ENCODE measurements at places on chromosomes 7 and 10. TPM values are rescaled to one million over a fixed set of nuclear protein-coding genes. Genes with fewer than 3 reads are reported as not detected.
A peak's percentile ranks its signal among the peaks of the same experiment; 100 is the strongest.

DNA sequence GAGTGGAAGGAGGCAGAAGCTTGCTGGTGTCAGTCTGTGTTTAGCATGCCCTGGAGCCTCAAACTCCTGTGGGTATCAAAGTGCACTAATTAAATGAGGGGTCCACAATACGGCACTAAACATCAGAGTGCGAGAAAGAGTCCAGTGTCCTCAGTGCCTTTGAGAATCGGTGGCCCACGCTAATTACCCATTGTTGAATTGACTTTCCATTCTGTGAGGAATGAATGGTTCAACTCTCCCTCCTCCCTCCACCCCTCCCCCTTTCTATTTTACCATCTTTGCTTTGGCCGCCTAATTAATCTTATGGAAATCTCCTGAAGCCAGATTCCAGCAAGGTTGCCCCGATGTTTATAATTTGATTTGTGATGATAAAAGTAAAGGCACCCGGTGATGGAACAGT, 217.8 kb downstream of the TFEC start:
- H3K27ac ChIP-seq, result no peak overlapping the region
- H3K4me3 ChIP-seq, result no peak overlapping the region
- no peaks in the 10 kb centered on the region for H3K36me3 ChIP-seq
- no peaks in the 10 kb centered on the region for H3K4me1 ChIP-seq

GRCh38 chr10:70254778-70255328, 21.6 kb upstream of the PPA1 start:
- H3K4me3 ChIP-seq, result no peak overlapping the region
- H3K27me3 ChIP-seq, result peaks cover 63% of the 10 kb centered on the region
- H3K4me1 ChIP-seq, result no peaks in the 10 kb centered on the region
- no peak for DNase-seq

DNA sequence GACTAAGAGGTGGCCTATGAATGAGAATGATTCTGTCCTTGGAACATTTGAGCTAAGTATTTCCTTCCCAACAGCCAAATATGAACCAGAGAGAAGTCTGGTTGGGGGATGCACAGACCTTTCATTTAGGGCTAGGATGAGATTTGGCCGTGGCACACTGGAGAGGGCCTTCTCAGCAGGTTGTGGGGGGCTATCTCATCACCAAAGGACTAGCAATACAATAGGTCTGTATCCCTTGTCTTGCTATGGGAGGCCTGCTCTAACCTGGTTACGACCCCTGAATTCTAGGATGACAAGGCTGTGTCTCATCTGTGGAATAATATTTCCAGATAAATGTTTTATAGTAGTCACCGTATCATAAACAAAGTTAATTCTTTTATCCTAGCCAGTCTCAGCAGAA, 133.0 kb downstream of the CHRM2 start:
- no peak for DNase-seq
- no peak overlapping the region for H3K4me3 ChIP-seq
- no peaks in the 10 kb centered on the region for H3K36me3 ChIP-seq
- no peak overlapping the region for H3K27ac ChIP-seq

DNA sequence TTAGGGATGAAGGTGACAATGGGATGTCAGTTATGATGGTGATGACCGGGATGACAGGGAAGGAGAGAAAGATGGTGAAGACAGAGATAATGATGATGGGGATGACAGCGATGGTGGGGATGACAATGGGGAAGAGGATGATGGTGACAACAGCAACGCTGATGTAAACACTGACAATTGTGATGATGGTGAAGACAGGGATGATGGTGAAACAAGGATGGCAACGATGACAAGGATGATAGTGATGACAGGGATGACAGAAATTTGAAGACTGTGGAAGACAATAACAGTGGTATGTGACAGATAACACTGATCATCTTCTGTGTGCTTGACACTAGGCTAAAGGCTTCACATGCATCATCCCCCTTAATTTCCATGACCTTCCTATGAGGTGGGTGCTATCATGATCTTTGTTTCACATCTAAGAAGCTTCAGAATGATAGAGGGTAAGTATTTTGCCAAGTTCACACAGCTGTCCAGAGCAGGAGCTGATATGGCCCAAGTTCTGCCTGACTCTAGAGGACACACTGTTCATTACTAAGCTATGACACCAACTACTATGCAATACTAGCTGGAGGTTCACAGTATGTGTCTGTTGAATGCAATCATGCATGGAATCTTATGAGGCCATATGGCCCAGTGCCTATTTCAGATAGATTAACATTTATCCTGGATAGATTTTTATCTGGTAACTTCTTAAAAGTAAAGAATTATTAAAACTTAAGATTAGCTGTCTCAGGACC, 105.6 kb downstream of the RNLS start:
- no peak overlapping the region for H3K4me3 ChIP-seq
- H3K27ac ChIP-seq, result no peak overlapping the region
- H3K27me3 ChIP-seq, result no peaks in the 10 kb centered on the region
- DNase-seq, result no peak
- H3K4me1 ChIP-seq, result no peaks in the 10 kb centered on the region

DNA sequence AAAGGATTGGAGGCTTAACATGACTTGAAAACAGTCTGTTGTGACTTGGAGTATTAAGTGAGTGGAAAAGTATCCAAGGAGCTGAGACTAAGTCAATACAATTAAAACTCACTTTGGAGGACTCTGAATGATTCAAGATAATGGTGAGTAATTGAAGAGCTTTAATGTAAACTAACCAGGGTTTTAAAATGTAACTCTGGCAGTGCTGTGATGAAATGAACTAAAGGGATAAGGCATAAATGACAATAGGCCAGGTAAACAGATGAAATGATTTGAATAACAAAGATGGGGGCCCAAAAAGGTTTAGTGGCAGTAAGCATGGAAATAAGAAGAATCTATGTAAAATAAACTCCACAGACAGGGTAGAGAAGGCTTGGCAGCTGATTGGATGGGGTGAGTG, 316.5 kb upstream of the CACNA2D1 start:
- no peaks in the 10 kb centered on the region for H3K36me3 ChIP-seq
- no peak overlapping the region for H3K4me3 ChIP-seq
- no peaks in the 10 kb centered on the region for H3K27me3 ChIP-seq
- no peak for DNase-seq

- no peaks in the 10 kb centered on the region for H3K27me3 ChIP-seq
- DNase-seq, result no peak
- H3K4me1 ChIP-seq, result peaks cover 5% of the 10 kb centered on the region
- H3K4me3 ChIP-seq, result no peak overlapping the region
These were observed 21.5 kb upstream of the CCSER2 start for GRCh38 chr10:84306751-84307384.

- DNase-seq, result no peak
- H3K27me3 ChIP-seq, result no peaks in the 10 kb centered on the region
- H3K4me1 ChIP-seq, result no peaks in the 10 kb centered on the region
- no peak overlapping the region for H3K4me3 ChIP-seq
- no peak overlapping the region for H3K27ac ChIP-seq
These were observed 128.5 kb upstream of the STEAP1 start for GRCh38 chr7:90025771-90026170.

GRCh38 chr7:51633596-51633995, 317.0 kb upstream of the COBL start:
- H3K27me3 ChIP-seq, result no peaks in the 10 kb centered on the region
- H3K36me3 ChIP-seq, result no peaks in the 10 kb centered on the region
- H3K4me3 ChIP-seq, result no peak overlapping the region
- no peak for DNase-seq
- no peaks in the 10 kb centered on the region for H3K4me1 ChIP-seq
- H3K27ac ChIP-seq, result no peak overlapping the region

DNA sequence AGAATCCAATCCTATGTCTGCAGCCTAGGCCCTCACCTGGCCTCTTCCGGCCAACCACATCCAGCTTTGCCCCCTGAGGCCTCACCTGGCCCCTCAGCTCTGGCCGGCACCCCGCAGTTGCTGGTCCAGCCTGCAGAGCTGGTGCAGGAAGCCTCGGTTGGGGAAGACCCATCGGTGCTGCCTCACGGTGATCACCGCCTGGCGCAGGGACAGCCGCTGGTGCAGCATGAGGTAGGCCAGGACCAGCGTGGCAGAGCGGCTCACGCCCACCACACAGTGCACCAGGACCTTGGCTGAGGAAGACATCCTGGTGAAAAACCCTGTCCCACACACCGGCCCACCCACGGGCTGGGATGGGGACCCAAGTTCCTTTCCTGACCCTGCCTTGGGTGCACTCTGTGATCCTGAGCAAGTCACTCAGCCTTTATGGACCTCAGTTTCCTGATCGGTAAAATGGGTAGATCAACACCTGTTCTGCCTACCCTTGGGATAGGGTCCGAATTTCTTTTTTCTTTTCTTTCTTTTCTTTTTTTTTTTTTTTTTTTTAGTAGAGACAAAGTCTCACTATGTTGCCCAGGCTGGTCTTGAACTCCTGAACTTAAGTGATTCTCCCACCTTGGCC, 5.8 kb upstream of the SAMD8 start:
- H3K4me1 ChIP-seq, result peaks cover 59% of the 10 kb centered on the region
- no peaks in the 10 kb centered on the region for H3K36me3 ChIP-seq
- no peak overlapping the region for H3K27ac ChIP-seq

DNA sequence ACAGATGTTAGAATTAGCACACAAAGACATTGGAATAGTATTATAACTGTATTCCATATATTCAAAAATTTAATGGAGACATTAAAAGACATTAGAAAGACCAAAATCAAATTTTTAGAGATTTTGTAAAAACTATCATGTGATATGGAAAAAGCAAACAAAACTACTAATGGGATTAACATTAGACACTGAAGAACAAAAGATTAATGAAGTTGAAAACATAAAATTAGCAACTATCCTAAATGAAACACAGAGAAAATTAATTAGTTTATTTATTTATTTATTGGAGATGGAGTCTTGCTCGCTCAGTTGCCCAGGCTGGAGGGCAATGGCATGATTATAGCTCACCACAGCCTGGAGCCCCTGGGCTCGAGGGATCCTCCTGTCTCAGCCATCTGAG, 158.8 kb downstream of the DOCK4 start:
- no peak overlapping the region for H3K27ac ChIP-seq
- H3K27me3 ChIP-seq, result no peaks in the 10 kb centered on the region
- H3K4me3 ChIP-seq, result no peak overlapping the region
- DNase-seq, result no peak
- no peaks in the 10 kb centered on the region for H3K36me3 ChIP-seq

DNA sequence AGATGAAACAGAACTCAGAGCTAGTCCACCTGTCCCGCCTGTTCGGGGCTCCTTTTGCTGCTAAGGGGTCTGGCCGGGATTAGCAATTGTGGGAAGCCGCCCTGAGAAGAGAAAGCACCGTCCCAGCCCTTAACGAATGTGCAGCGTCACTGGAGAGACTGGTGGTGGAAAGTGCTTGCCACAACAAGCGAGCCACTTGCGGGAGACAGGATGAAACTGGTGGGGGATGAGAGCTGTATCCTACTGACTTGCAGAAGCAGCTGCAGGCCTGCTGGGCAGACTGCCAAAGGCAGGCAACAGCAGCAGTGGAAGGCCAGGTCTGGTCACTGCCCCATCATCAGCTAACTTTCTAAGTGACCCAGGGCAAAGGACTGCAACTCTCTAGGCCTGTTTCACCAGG, 95.4 kb downstream of the FAM53B start:
- H3K4me3 ChIP-seq, result no peak overlapping the region
- H3K27ac ChIP-seq, result peak overlapping the region; percentile 82
- peaks cover 35% of the 10 kb centered on the region for H3K4me1 ChIP-seq
- DNase-seq, result peak; percentile 60
- H3K36me3 ChIP-seq, result peaks cover 9% of the 10 kb centered on the region

GRCh38 chr7:131424219-131424822, 96.6 kb downstream of the MKLN1 start:
- H3K36me3 ChIP-seq, result peaks cover 39% of the 10 kb centered on the region
- no peaks in the 10 kb centered on the region for H3K4me1 ChIP-seq
- no peak for DNase-seq
- H3K4me3 ChIP-seq, result no peak overlapping the region

DNA sequence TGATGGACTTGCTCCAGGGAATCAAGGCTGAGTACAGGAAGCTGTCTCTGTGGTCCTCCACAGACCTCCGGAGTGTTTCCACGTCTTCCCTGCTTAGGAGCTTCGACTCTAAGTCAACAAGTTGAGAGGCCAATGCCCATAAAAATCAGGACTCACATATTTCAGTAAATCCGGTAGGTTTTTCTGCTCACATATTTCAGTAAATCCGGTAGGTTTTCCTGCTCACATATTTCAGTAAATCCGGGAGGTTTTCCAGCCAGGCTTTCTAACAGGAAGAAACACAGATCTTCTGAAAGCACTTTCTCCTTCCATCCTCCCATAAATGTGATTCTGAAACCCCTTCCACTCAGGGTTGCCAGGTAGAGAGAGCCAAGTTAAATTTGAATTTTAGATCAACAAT, 340.1 kb upstream of the SHH start:
- H3K36me3 ChIP-seq, result no peaks in the 10 kb centered on the region
- H3K27me3 ChIP-seq, result peaks cover 8% of the 10 kb centered on the region

GRCh38 chr7:108034586-108034985, 31.6 kb upstream of the LAMB1 start:
- H3K27me3 ChIP-seq, result no peaks in the 10 kb centered on the region
- H3K4me1 ChIP-seq, result peaks cover 6% of the 10 kb centered on the region
- DNase-seq, result no peak
- H3K27ac ChIP-seq, result no peak overlapping the region
- H3K4me3 ChIP-seq, result no peak overlapping the region

- H3K36me3 ChIP-seq, result no peaks in the 10 kb centered on the region
- H3K4me3 ChIP-seq, result peak overlapping the region; percentile 86
- H3K4me1 ChIP-seq, result peaks cover 15% of the 10 kb centered on the region
- DNase-seq, result peak; percentile 43
- H3K27me3 ChIP-seq, result no peaks in the 10 kb centered on the region
These were observed 670 bp downstream of the TPK1 start for GRCh38 chr7:144835155-144835611.

- no peak overlapping the region for H3K27ac ChIP-seq
- H3K36me3 ChIP-seq, result no peaks in the 10 kb centered on the region
- no peak overlapping the region for H3K4me3 ChIP-seq
- peaks cover 17% of the 10 kb centered on the region for H3K4me1 ChIP-seq
- H3K27me3 ChIP-seq, result no peaks in the 10 kb centered on the region
These were observed 121.5 kb downstream of the SNX10 start for GRCh38 chr7:26413007-26413691.

- H3K27me3 ChIP-seq, result no peaks in the 10 kb centered on the region
- no peaks in the 10 kb centered on the region for H3K4me1 ChIP-seq
- H3K36me3 ChIP-seq, result no peaks in the 10 kb centered on the region
- H3K4me3 ChIP-seq, result no peak overlapping the region
- H3K27ac ChIP-seq, result no peak overlapping the region
These were observed 251.4 kb upstream of the KLF14 start for GRCh38 chr7:130985361-130985760.

Gene HABP2
- 0.07 TPM for total RNA-seq

Gene GRID2IP
- total RNA-seq, result not detected

Gene THSD7A
- total RNA-seq, result 0.02 TPM

Gene MRPL32
- 86.0 TPM for total RNA-seq

Gene HOXA11
- not detected for total RNA-seq

Gene HTR5A
- not detected for total RNA-seq

Gene CLEC2L
- total RNA-seq, result 5.4 TPM

Gene GNGT1
- total RNA-seq, result 0.83 TPM
